T follicular helper cell (primary cell): ENCODE measurements at places on chromosomes 1 and 21.
A peak's percentile ranks its signal among the peaks of the same experiment; 100 is the strongest.

DNA sequence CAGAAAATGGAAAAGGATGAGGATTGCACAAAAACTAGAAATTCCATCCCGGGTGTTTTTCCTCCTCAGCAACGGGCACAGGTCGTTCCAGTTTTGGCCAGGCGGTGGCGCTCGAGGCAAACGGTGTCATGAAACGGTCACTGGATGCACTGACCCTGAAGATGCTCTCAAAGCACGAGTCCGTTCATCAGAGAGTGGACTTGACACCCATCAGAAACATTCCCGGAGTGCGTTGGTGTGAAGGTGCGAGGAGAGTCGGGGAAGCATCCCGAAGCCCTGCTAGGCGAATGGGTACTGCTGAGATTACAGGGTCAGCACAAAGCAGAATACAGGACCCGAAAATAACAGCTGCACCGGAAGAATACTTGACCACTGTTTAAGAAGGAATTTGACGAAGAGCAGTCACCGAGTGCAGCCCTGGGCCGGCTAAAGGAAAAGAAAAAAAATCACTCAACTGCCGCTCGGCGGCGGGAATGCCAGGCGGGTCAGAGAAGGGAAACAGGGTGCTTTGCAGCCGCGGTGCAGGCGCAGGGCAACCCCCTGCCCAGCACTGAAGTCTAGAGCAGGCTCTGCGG lies 71.7 kb upstream of the ETS2 start:
- peak; percentile 44 for DNase-seq

- no peak for DNase-seq
Measured at GRCh38 chr1:56190806-56191365, 388.5 kb downstream of the PLPP3 start.

DNA sequence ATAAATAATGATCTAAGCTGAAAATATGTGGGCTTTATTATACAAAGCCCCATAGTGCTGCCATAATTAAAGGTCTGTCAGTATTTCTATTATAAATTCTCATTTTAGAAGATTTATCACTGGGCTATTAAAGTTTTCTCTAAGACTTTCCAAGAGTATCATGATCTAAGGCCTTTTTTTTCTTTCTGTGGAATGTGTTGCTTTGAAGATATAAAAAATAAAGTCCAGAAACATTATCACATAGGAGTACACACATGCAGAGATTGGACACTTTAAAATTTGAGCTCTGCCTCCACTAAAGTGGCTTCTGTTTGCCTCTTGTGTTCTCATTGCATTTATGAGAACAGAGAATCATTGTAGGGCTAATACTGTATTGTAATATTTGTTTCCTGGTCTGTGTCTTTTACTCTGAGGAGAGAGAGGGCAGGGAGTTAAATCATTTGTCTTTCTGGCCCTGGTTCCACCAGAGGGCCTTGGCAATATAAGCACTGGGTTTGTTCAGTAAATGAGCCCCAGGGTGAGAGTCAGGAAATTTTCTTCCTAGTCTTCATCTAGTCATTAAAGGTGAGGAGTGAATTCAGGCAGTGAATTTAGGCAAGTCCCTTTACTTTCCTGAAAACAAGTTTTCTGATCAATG lies 70.2 kb downstream of the NFIA start:
- DNase-seq, result no peak

GRCh38 chr21:41480086-41480690 lies 27.8 kb downstream of the TMPRSS2 start:
- no peak for DNase-seq

GRCh38 chr1:8409106-8409505 lies 91.2 kb downstream of the SLC45A1 start:
- no peak for DNase-seq

GRCh38 chr1:56132520-56132919 lies 446.8 kb downstream of the PLPP3 start:
- no peak for DNase-seq

GRCh38 chr1:23593042-23593521 lies 33.8 kb upstream of the ID3 start:
- DNase-seq, result no peak

DNA sequence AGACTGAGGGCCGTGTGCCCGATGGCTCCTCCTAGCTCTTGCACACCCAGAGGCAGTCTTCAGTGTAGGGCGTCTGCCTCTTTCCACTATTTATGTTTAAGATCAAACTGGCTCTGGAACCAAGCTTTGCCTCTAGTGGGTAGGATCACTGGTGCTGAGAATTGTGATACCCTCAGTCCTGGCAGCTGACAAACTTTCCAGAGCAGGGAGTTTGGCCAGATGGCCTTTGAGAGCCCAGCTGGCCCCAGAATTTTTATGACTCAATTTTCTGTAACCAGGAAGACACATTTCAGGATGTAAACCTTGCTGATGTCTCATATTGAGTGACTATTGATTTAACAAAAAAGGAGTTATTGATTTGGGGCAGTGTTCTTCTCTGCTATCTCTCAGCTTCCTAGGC lies 6.7 kb downstream of the COQ8A start:
- DNase-seq, result no peak

- DNase-seq, result no peak
Measured at GRCh38 chr1:15261155-15262002, 14.4 kb downstream of the FHAD1 start.

DNA sequence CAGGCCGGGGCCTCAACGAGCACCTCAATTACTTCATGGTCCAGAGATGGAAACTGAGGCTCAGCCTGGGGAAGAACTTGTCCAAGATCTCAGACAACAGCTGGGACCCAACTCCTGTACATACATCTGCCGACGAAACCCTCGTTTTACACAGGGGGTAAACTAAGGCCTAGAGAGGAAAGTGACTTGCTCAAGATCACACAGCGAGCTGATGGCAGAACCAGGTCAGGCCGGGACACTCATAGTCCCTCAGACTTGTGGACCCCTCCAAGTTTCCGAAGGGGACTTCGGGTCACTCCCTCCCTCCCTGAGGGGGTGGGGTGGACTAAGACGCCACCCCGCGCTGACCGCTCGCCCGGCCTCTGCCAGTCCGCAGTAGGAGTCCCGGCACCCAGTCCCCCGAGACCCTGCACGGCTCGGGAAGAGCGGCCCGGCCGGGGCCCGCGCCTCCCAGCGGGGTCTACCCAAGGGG lies 430 bp downstream of the WASF2 start:
- DNase-seq, result no peak

GRCh38 chr1:43743206-43743605 lies 35.9 kb downstream of the ST3GAL3 start:
- no peak for DNase-seq

GRCh38 chr1:81428998-81429397 lies 371.7 kb upstream of the ADGRL2 start:
- DNase-seq, result no peak

DNA sequence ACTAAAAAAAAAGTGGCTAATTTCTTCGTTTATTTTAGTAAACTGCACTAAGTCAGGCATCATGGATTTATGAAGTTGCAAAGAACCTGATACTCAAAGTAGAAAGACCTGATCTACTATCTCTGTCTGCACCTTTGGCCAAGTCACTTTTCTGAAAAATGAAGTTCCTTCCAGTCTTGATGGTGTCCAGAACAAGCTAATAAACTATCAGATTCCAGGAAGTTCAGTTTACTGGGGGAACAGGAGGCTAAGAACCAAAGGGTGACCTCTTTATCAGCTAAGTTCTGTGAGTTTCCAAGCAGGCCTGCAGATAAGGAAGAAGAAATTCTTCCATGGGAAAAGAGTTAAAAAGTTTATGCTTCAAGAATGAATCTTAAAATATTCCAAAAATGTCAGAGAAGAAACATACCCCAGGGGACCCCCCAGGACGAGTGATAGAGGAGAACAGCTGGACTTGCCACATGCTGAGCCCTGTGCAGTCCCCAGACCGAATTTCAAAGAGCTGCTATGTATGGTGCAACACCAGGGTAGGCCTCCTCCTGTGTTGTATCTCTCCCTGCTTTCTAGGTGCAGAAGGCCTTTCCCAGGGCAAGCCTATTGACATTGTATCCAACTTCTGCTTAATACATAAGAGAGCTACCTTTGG lies 72.8 kb upstream of the FGGY start:
- DNase-seq, result no peak

DNA sequence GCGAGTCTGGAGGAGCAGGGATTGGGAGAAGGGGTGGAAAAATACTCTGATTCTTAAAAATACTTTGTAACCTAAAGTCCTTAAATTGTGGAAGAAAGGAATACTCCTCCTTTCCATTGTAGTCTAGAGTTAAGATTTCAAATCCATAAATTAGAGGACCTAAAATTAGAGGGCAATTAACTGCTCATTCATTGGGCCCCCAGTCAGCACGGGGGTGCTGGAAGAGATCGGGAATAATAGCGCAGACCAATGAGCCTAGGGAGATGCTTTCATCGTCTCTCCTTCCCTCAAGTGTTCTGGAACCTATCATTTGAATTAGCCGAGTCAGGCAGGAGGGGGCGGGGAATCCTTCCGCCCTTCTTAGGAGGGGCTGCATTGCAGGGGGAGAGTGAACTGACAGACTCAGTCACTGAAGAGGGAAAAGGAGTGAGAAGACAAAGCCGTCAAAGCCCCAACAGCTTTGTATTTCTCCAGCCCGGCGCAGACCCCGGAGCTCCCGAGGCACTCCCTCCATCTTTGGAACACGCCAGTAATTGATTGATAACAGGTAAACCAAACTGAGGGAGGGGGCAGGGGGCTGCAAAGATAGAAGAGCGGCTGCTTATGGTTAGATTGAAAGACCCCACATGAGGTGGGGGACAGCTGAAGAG lies at the start of gene MLLT11:
TSS of gene MLLT11 (plus strand) at position 391 of the 650 bp plus-strand sequence. CDS start 6,828 bp downstream, outside the sequence.
- DNase-seq, result no peak

DNA sequence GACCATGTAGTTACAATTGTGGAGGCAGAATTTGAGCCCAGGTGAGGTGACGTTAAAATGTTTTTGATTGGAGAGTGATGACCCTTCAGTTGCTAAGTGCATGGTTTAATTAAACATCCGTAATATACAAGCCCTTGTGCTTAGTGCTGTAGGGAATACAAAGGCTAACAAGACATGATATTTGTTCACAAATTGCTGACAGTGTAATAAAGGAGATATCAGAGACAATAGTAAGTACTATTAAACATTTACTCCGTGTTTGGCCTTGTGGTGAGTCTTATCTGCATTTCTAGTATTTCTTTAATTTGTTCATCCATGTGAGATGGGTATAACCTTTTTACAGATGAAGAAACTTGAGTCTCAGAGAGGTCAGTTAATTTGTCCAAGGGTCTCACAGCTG lies 37.9 kb downstream of the RLF start:
- no peak for DNase-seq

DNA sequence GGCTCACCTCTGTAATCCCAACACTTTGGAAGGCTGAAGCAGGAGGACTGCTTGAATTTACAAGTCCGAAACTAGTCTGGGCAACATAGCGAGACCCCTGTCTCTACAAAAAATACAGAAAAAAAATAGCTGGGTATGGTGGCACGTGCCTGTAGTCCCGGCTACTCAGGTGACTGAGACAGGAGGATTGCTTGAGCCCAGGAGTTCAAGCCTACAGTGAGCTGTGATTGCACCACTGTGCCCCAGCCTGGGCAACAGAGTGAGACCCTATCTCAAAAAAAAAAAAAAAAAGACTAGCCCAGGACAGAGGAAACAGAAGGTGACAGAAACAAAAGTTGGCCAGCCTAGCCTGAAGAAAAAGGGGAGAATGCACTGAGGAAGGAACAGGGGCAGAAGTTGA lies 21.2 kb downstream of the ARMH1 start:
- DNase-seq, result no peak

DNA sequence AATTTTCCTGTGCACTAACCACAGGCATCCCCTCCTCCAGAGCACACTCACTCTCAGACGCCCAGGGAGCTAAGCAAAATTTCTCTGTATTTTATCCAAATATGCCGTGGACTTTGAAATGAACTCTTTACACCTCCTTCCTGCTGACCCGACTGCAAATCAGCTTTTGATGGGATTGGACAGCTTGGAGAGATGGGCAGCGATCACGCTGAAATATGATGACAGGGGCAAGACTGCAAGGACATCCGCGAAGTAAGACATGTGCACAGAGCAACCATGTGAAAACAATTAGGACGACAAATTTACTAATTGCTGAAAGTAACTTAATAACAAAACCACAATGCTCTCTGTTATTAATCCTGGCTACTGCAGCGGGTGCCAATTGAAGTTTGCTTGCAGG lies 64.6 kb upstream of the CLDN14 start:
- DNase-seq, result no peak

DNA sequence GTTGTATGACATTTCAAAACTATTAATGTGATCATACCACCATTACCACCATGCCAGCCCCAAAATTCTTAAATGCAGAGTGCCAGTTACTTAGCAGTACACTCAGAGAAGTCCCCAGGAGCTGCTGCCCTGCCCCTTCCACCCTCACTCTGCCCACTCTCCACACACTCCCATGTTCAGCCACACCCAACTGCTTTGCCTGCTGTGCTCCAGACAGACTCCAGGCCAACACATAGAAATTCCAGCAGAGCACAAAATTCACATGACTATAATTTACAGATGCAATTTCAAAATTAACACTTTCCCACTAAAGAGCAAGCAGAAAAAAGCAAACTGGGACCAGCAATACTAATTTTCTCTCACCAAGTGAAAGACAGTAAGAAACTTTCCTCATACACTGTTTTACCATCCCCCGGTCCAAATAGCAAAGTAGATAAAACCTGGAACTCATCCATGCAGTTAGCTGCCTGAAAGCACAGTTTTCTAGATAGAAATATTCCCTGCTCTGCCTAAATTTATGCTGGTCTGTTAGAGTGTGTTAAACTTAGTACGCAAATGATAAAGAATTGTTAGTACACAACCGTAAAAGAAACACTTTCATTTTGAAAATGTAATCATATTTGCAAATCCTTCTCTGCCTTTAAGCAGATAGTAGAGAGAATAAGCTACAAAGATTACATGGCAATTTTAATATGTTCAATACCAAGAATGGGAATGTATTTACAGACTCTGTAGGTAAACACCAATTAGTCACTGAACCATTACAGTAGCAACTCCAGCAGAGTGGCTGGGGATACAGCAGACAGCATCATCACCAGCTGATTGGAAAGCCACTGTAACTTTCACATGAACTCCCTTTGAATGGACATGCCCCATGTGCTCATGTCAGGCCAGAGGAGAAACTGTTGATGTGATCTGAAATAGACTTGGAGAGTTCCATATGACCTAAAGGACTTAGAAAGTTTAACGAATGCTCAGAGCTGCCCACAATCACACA lies 176.5 kb downstream of the VAV3 start:
- no peak for DNase-seq

GRCh38 chr21:15084668-15085067 lies 19.9 kb upstream of the NRIP1 start:
- DNase-seq, result no peak
